ENCODE measurements at places on chromosomes 5 and 9. TPM values are rescaled to one million over a fixed set of nuclear protein-coding genes. Genes with fewer than 3 reads are reported as not detected.

The UGT3A2 gene
- 0.28 TPM for total RNA-seq

The GPR151 gene
- not detected for total RNA-seq

The C6 gene
- not detected for total RNA-seq

The CDKN2B-AS1 gene
- 0.64 TPM for total RNA-seq

The MYORG gene
- 3.5 TPM for total RNA-seq

The ZFYVE16 gene
- total RNA-seq, result 15.5 TPM

The SCGB3A2 gene
- total RNA-seq, result not detected

The COL27A1 gene
- total RNA-seq, result 7.8 TPM

The MGAT1 gene
- 170 TPM for total RNA-seq

The SH3GL2 gene
- total RNA-seq, result not detected

The IRX1 gene
- not detected for total RNA-seq

The SPINK1 gene
- not detected for total RNA-seq

DNA sequence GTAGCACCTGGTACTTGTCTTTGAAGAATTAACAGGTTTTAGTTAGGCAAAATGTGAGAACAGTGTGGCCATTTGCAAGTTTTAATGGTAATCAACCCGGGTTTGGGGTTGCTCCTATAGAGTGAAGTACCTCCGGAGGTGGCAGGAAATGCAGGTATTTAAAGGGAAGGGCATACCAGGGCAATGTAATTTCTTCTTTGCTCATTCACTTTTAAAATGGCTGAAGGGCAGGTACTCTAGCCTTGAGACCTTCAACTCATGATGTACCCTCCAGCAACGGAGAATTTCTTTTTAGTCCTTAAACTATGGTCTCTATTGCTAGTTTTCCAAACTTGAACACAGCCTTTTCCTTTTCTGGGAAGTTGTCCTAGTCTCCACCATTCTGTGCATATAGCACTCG is 1.3 kb upstream of the HSPA4 start:
- no peak for ATAC-seq

GRCh38 chr5:138354926-138355378 is 2.5 kb downstream of the KDM3B start:
- ATAC-seq, result peak; percentile 81

DNA sequence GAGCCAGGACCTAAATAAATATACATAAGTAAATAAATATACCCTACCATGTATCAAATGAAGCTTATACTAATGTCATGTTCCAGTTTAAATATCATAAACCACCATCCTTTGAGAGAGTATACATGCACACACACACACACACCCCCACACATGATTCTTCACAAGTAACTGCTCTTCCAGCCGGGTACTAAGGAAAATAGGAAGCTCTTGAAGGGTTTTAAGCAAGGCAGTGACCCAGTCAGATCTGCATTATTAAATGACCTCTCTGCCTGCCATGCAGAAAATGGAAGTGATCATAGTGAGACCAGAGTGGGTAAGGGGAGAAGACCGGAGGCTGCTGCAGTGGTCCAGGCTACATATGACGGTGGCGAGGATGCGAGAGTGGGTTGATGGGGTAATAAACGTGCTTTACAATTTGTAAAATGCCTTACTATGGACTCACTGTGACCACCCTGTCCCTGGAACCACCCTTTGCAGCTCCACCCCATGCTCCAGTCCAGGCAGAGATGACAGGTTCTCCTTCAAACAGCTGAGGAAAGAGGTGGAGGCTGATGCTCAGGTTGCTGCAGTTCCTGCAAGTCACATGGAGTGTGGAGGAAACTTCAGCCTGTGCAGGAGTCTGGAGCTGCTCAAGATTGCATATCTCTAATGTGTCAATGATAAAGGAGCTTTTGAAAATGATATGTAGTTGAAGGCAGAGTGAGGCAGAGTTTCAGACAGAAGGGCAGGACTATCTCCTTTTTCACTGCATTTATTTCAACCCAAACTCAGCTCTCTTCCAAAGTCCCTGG is 38.8 kb upstream of the NDFIP1 start:
- no peak for ATAC-seq

DNA sequence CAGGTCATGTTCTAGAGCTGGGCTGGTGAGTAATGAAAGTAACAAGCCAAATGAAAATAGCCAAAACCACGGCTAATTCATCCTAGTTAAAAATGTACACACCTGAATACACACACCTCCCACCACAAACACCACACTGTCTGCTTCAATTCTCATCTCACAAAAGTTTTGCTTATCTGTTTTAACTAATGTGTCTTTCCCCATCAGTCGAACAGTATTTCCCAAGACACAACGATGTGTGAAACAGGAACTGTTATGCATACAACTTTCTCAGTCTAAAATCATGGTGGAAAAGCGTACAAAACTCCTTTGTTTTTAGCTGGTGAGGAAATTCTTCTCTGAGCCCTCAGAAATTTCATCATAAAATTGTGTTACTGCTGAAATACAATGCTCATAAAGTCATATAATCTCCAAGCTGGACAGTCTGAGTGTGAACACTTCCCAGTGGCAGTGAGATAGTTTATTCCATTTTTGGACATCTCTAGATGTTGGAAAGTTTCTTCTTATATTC is 242.4 kb downstream of the EFNA5 start:
- ATAC-seq, result no peak

- ATAC-seq, result peak; percentile 3
These were observed 508 bp downstream of the MOCS2 start for GRCh38 chr5:53109056-53109442.

- ATAC-seq, result no peak
These were observed 147.8 kb downstream of the MAST4 start for GRCh38 chr5:66744040-66744439.

DNA sequence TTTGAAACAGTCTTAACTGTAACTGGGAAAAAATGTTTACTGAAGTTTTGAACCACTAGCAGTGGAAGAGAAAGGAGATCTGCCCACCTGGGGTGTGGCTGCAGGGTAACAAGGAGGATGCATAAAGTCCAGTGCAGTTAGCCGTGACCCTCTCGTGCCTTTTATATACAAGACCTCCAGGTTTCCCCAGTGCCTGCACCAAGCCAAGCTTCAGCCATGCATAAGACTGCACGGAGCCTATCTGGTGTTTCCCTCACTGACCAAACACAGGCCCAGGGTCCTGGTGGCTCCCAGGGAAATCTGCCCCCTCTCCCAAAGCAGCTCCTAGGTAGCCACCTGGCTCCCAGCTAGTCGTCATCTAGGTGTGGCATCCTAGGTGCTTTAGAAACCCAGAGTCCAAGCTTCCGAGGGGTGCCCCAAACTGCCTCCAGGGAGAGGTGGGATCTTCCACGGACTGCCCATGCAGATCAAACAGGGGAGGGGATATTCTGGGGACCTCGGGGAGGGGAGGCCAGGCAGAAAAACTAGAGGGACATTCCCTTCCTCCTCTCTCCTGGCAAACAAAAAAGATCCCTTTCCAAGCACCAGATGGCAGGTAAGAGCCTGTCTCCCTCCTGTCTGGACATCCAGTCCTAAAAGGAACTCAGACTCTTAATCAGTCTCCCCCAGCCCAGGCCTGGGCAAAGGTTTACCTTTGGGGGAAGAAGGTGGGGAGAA is 2.7 kb downstream of the SHB start:
- ATAC-seq, result no peak

GRCh38 chr5:132825834-132826391 is 4.5 kb downstream of the SHROOM1 start:
- peak; percentile 63 for ATAC-seq

- ATAC-seq, result no peak
These were observed 936 bp upstream of the WDR5 start for GRCh38 chr9:134134949-134135342.

DNA sequence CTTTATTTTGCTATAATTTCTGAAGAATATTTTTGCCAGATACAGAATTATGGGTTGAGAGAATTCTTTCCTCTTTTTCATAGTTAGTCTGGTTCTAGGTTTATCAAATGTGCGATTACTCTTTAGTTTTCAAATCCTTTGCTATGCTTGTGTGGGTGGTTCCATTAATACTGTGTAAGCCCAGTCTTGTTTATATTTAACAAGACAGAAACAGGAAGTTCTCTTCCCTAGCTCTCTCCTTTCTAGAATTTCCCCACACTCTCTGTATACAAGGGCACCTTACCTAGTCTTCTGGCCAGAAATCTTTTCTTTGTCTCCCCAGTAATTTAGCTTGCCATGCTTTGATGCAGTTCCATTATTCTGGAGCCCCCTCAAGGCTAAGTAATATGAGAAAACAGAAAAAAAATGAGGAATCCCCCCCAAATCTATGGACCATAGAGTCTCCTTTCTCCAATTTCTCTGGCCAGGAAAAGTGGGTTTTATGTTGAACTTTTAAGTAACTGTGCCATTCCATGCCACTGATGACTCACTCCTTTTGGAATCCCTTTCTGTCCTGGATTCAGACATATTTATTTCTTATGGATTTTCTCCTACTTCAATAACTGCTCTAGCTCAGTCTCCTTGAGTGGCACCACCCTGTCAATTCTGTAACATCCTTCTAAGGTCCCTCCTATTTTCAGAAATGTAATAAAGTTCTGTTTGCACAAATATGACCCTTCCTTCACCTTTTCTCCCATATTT is 1714.1 kb downstream of the EFNA5 start:
- ATAC-seq, result no peak

DNA sequence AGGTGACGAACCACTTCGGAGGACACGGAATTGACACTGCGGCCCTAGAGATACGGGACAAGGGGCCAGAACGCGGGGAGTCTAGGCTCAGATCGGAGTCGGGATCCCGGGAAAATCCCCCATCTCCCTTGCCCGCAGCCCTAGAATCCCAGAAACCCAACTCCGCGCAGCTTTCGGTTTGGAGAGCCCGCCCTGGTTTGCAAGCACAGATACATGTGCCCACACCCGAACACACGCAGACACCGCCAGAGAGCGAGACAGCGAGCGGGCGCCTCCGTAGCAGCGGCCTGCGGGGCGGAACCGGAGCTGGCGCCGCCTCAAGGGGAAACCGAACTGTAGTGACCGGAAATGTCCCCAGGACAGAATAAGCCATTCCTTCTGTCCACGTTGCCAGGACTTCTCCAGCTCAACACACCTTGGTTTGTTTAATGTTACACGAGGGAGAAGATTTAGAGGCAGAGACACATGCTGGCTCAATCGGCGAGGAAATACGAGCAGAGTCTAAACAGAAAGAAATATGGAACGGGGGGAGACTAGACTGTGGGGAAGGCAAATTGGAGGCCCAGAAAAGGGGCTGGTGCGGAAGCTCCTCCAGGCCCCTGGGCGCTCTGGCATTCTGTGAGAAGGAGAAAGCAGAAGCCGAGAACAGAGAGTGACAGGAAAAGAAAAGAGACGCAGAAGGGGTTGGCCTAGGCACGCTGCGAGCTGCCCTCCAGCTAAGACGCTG is 2.9 kb upstream of the PAX5 start:
- ATAC-seq, result peak; percentile 68

- ATAC-seq, result no peak
These were observed 52.3 kb downstream of the KIF24 start for GRCh38 chr9:34276772-34277171.

Data from activated T-helper 17 cell treated with anti-CD3 and anti-CD28 coated beads, Interleukin-2, amount 50 U/mL, for 72 hours (primary cell).